ENCODE measurements at places on chromosomes 1 and 21.
A peak's percentile ranks its signal among the peaks of the same experiment; 100 is the strongest.

DNA sequence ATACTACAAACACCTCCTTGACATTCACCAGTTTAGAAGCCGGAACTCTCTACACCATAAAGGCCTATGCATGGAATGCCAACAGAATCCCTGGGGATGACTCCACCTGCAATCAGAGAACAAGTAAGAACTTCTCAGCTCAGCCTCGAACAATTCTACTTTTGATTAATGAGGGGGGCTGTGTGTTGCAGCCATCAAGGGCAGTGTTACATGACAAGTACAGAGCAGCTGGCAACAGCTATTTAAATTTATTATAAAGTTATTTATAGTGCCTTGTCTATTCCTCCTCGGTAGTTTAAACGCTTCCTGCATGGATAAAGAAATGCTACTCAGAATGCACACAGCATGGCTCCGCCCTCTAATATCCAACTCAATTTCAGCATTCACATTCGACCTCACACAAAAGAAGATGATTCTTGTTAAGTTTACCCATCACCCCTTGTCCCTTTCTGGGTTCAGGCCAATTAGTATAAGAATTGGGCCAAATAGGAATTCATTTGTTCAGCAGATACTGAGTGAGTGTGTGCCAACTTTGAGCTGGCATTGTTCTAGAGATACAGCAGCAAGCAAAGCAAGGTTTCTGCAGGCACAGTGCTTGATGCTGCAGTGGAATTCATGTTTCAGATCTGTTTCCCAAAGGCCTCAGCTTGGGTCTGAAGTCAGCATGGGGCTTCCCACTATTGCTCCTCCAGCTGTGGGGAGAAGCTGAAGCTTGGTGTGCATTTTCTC lies 6.4 kb downstream of the FNDC7 start:
- DNase-seq, result no peak

DNA sequence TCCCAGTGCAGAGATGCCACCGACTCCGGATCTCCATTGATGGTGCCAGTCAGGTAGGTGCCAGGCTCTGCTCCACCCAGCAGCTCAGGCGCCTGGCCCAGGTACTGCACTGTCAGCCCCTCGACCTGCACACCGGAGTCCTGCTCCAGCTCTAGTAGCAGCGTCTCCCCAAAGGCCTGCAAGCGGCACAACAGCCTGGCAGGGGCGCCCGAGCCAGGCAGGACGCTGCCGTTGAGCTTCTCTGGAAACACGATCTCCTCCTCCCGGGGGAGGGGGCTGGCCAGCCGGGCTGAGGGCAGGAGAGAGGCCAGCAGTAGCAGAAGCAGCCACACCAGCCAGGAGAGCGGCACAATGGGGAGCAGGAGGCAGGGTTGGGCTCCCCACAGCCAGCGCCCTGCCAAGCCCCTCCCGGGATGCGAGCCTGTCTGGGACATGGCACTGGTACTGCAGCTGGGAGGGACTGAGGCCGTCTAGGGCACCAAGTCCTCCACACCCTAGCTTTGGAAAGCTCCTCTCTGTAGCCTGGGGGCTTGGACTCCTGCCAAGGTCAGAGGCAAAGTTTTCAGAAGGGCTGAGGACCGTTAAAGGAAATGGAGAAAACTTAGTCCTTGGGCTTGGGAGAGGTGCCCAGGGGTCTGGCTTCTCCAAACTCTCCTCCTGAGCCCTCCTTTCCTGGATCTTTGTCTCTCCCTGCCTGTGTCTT lies 509 bp downstream of the ADAMTS4 start:
- no peak for DNase-seq

- no peak for DNase-seq
Observed at GRCh38 chr1:154755858-154756730, 114.0 kb downstream of the KCNN3 start.

DNA sequence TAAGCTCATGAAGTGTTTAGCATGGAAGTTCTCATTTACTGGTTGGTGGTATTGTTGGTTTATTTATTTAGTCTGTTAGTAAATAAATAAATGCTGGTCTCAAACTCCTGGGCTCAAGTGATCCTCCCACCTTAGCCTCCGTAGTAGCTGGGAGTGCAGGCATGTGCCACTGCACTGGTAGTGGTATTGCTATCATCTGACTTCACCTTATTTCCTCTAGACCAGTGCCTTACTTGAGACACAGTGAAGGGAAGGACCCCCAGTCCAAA lies 1.4 kb upstream of the SLC2A1 start:
- no peak for DNase-seq

- DNase-seq, result no peak
Observed at GRCh38 chr1:78408810-78409209, 82.0 kb upstream of the PTGFR start.

GRCh38 chr21:42319376-42319775 lies 4.2 kb upstream of the TFF3 start:
- DNase-seq, result no peak

DNA sequence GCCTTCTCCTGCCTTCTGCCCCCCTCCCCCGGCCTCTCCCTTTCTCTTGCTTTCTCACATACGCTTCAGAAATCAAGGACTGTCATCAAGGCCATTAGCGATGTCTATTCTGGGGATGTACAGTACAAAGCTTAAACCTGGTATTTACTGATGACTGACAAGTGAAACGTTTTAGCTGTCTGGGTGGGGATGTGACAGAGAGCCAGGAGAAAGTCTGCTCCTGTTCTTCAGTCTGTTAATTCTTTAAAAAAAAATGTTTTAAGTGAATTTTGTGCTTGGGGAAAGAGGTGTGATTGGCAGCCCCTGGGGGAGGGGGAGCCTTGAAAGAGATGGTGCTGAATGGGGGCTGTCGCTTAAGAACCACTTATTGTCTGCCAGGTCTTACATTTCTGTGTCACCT lies 283.0 kb upstream of the PLXNA2 start:
- DNase-seq, result no peak

DNA sequence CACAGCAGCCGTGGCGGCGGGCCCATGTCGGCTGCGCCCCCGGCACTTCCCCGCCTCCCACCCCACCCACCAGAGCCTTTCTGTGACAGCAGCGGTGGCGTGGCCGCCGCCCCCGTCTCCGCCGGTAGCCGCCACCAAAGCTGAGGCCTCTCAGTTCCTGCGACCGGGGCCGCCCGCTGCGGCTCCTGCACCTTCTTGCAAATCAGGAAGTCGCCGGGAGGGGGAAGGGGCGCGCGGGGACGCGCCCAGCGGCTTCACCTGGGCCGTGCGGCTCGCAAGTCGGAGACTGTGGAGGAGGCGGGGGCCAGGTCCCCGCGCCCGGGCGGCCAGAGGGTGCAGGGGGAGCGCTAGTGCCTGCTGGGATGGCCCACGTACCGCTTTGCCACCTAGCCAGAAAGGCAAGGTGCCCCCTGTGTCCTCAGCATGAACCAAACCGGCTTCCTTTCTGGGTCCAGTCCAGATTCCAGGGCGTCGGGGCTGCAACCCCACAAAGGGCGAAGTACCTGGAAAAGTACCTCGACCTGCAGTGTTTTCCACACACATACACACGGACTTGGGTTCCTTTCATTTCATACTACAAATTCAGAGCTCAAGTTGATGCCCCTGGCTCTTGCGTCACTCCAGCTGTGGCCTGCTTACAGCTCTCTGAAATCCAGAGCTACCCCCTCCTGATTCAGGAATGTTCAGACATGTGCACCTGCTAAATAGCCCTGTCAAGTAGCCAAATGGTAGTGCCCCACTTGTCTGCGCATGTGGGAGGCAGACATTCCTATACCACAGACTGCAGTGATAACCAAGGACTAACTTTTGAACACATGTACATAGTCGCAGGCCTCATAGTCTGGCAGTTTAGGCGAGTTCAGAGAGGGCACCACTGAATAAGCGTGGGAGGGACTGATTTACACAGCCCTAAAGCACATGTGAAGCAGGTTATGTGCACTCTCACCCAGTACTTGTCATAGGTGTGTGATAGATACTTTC lies at the start of gene DENND1B:
TSS of gene DENND1B (minus strand) at position 199 of the 981 bp plus-strand sequence. CDS start 325 bp downstream, outside the sequence.
- DNase-seq, result peak; percentile 71

GRCh38 chr1:212366901-212367300 lies 47.8 kb downstream of the PACC1 start:
- DNase-seq, result no peak
